ENCODE measurements at places on chromosomes 1 and 21.
A peak's percentile ranks its signal among the peaks of the same experiment; 100 is the strongest.

GRCh38 chr1:31708324-31708723 is 4.5 kb upstream of the COL16A1 start:
- no peak for DNase-seq

GRCh38 chr21:42513985-42514882 is 582 bp downstream of the SLC37A1 start:
- DNase-seq = peak; percentile 57

- DNase-seq = no peak
These were observed 295.4 kb upstream of the ESRRG start for GRCh38 chr1:217018648-217019047.

GRCh38 chr1:22105611-22106207 is 37.2 kb downstream of the WNT4 start:
- DNase-seq = no peak

- no peak for DNase-seq
These were observed 459.7 kb downstream of the KIF26B start for GRCh38 chr1:245614476-245614875.

GRCh38 chr1:156112276-156113137 is 2.0 kb upstream of the LMNA start:
- no peak for DNase-seq

DNA sequence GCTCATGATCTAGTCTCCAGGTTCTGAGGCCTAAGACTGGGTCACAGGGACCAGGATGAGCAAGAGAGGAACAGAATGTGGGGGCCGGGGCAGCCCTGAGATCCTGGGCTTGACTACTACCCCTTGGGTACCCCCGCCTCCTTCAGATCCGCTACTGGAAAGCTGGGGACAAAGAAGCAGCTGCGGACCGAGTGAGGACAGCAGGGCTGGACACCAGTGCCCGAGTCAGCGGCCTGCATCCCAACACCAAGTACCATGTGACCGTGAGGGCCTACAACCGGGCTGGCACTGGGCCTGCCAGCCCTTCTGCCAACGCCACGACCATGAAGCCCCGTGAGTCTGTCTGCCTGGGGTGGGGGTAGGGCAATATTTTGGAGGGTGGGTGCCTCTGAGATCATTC is 12.5 kb downstream of the TMEM81 start:
- no peak for DNase-seq

- DNase-seq = no peak
These were observed 452 bp upstream of the EXOSC10 start for GRCh38 chr1:11100149-11100493.

DNA sequence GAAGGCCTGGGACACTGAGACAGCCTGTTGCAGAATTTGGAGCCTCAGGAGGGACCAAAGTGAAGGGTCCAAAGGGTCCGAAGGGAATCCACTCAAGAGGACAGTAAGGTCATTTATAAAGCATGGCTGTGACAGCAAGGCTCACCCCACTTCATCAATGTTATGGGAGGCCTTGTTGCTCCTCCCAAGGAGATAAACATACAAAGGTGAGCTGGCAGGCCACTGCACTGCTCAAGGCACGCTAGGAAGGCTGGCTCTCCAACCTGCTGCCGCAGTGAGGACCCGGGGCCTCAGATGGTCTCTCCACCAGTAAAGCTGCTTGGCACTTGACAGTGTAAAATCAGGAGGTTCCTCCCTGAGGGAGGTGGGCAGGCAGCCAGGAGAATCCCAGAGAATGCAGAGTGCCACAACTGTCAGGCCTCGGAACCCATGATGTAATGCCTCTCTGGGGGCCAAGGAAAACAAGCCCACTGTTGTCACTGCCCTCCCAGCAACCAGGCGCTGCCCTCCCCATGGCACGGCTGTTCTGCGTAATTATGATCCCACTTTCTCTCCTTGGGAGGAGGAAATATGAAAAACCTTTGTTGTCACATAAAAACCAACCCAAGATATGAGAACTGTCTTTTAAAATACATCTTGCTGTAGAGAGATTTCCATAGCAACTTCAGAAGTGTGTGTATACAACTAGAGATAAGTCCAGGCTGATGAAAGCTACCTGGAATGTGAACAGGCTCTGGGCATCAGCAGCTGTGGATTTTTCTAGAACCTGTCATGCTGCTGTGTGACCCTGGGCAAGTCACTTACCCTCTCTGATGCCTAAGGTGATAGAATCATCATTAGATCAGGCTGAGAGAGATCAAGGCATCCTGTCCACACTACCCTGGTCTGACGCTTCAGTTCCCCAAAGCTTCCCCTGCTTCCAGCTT is 102.5 kb downstream of the KCNN3 start:
- DNase-seq = no peak

DNA sequence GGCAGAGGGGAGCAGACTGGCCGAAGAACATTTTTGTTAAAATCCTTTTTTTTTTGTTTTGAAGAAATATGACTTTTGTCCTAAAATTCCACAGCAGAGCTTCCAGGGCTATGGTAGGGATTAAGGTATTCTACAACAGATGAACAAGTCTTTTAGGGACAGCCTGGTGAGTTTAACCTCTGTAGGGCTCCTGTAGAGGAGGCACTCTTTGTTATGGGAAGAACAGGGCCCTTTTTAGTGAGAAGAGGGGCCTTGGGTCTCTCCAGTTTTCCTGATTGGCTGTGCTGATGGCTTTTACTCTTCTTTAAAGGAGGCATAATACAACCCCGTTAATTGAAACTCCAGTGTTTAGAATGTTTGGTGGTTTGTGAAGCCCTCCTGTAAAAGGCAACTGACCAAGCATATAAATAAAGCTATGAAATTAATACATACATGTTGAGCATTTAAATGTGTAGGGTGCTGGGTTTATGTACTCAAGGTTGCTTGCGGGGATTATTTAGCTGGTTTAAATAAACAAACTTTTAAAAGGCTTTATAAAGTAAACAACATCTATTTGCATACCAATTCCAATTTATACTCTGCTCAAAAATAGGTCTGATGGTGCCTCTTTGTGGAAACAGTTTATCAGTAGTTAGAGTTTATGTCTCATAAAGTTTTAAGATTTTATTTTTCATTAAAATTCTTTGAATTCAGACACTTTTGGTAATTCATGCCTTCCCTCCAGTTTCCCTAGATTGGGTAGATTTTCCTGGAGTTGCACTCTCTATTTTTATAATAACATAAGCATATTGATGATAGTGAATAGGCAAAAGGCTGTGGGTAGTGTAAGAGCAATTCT is 46.5 kb downstream of the PBX1 start:
- no peak for DNase-seq

DNA sequence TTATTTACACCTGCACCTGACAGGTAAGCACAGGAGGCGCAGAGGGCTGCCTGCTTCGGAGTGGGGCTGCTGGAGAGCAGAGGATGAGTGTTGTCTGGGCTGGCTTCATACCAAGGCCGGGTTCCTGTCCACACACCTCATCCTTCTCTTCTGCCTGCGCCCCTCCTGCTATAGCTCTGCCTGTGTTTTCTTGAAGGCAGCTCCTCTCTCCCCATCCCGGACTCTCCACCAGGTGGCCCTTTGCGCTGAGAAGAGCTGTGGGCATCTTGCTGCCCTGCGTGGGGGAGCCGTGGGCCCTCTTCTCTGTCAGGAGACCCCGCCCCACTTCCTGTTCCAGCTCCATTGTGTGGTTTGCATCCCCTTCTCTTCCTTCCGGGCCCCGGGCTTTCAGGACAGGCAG is 35.0 kb downstream of the ARHGEF10L start:
- DNase-seq = no peak

DNA sequence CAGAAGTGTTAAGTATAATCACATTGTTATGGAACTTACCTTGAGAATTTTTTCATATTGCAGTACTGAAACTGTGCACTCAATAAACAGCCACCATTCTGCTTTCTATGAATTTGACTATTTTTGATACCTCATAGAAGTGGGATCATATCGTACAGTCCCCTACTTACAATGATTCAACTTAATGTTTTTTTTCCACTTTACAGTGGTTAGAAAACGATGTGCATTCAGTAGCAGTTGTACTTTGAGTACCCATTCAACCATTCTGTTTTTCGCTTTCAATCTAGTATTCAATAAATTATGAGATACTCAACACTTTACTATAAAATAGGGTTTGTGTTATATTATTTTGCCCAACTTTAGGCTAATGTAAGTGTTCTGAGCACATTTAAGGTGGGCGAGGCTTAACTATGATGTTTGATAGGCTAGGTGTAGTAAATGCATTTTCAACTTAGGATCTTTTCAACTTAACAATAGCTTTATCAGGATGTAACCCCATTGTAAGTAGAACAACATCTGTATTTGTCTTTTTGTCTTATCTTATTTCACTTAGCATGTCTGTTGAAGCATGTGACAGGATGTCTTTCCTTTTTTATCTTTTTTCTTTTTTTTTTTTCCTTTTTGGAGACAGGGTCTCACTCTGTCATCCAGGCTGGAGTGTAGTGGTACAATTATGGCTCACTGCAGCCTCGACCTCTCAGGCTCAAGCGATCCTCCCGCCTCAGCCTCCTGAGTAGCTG is 42.4 kb upstream of the KCNQ4 start:
- DNase-seq = no peak

DNA sequence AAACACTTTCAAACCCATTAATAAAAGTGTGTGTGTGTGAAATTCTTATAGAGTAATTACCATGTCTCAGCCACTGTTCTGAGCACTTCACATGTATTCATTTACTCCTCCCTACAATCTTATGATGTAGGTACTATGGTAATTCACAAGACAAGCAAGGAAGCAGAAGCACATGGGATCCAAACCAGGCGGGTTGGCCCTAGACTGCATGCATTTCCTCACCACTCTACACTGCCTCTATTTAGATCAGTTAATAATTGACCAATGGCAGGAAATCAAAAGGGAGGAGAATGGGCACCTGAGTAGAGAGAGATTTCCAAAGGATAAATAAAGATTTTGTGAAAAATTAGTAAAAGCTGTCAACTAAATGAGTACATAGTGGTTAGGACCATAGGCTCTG is 15.7 kb downstream of the MAP3K21 start:
- no peak for DNase-seq

DNA sequence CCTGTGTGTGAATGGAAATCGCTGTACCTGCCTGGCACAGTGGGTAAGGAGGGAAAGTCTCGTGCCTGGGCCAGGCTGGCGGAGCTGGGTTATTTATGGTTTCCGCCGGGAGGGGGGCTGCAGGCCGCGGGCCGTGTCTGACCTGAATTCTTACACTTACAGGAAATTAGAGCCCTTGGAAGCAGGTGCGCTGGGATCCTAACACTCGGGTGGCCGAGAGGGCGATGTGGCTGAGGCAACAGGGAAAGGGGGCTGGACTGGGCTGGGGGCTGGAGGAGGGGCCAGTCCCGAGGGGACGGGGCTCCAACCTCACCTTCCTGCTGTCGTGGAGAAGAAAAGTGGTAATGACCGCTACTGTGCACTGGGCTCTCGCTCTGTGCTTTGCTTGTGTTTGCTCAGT is 109.4 kb upstream of the WNT4 start:
- no peak for DNase-seq

- no peak for DNase-seq
These were observed 24.0 kb upstream of the CPT2 start for GRCh38 chr1:53172426-53173128.

DNA sequence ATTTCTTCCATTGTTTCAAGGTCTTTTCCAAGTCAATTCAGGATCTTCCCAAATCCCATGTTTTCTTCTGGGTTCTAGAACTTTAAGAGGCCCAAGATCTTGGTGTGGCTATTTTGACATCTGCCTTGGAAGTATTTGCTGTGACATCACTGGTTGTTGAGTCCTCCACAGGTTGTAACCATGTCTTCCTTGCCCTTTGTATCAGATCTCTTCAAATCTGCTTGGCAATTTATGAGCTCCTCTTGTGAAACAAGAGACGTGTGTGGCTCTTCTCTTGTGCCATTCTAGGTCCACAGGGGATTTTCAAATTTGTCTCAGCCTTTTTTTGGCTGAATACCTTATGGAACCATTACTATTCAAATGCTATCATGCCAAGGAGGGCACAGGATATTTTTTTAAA is 60.3 kb upstream of the KCNK2 start:
- DNase-seq = no peak

DNA sequence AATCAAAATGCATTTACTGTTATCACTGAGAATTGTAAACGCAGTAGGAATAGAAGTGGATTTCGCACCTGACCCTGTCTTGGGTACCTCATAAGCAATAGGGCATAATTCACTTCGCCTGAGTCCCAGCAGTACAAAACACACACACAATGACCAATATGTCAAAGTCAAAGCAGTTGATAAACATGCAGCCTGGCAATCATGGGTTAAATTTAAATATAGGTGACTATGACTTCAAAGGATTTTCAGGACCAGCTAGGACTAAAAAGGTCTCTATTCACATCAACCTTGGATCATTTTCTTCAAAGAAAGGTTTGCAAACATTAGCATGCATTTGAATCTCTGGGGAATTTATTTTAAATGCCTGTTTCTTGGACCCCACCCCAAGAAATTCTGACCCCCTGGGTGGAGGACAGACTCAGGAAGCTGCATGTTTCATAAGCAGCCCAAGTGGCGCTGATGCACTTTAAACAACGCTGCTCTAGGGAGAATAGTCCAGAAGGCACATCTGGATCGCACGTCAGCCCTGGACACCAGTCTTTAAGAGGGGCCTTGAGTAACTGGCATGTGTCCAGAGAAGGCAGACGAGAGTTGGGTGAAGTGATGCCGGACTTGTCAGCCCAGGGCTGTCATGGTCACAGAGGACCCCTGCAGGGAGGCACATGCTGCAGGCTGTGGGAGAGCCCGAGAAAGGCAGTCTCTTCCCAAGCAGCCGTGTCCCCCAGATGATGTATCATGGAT is 55.7 kb upstream of the EFHD2 start:
- DNase-seq = no peak

All from activated T-cell treated with anti-CD3 and anti-CD28 coated beads for 4 hours (primary cell).